NCI-H1048 (cell line): ENCODE measurements at places on chromosomes 2 and 18.

- no peak for DNase-seq
Observed at GRCh38 chr2:119476301-119477112, 44.9 kb downstream of the TMEM37 start.

GRCh38 chr2:104616856-104617255 is 237.1 kb upstream of the POU3F3 start:
- DNase-seq: no peak

DNA sequence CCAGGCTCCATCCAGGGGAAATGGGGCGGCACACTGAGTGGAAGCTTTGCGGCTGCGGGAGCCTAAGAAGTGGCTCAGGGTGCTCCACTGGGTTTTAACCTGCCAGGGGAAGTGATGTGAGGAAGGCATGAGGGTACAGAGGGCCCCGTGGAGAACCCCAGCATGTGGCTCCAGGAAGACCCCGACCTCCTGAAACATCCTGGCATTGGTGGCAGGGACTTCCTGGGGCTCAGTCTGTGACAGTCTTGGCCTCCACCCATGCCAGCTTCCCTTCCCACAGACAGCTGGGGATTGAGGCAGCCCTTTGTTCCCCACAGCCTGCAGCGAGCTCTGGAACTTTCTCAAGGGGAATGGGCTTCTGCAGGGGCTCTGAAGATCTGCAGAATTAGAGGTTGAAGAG is 146.6 kb downstream of the TNS1 start:
- no peak for DNase-seq

DNA sequence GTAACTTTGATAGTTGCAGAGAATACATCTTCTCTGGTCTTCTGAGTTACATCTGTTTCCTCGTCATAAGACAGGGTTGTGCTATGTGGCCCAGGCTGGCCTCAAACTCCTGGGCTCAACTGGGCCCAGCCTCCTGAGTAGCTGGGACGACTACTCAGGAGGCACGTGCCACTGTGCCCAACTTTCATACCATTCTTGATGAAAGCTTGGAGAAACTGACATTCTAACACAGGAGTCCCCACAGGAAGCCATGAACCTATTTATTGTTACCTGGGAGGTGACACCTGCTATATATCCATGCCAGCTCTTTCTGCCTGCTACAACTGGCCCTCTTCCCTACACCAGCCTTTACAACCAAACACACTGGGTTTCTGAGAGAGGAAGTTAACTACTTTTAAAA is 19.1 kb downstream of the EIF2AK3 start:
- DNase-seq: no peak

DNA sequence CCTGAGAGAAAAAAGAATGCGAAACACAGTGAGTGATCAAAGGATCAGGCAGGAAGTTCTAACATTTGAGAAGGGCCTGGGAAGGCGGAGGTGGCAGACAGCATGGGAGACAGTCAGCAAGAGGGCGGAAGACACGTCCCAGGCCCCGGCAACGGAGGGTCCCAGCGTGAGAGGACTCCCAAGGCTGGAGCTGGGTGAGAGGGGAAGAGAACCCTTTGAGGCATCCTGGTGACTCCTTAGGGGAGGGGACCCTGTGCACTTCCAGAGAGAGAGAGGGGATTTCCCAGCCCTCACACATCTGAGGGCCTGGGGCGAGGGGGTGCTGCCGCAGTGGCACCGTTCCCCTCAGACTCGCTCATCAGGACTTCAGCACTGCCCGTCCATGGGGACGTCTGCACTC is 133.4 kb downstream of the RTP5 start:
- DNase-seq: no peak

- no peak for DNase-seq
Observed at GRCh38 chr2:143152637-143153036, 23.4 kb downstream of the ARHGAP15 start.
